Motor neuron (in vitro differentiated cells): ENCODE measurements at places on chromosomes 1 and 21.

DNA sequence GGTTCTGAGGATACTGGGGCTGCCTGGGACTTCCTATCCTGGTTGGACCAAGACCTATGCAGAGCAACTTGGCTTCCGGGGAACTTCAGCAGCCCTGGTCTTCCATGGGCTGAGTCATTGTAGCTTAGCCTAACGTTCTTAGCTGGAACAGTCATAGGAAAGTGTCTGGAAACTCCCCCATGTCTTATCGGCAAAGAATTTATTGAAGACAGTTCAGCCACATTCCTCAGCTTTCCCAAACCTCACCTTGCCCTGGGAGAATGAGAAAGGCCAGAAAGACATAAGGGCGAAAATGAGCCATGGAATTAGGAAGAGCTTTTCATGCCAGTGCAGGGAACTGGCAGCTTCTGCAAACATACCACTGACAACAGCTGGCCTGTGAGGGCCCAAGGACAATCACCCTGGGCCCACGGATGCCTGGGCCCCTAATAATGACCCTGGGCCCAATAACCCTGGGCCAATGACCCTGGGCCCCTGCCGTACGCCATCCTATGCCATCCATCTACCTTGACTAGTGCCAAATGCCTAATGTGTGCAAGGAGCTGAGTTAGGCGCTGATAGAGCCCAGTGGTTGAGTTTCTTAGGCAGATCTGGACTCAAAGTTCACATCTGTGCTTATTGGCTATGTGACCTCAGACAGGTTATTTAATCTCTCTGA is 114.4 kb upstream of the GADD45A start:
- ATAC-seq: peak; percentile 91

- ATAC-seq: no peak
These were observed 3.8 kb downstream of the SERTAD4 start for GRCh38 chr1:210236386-210236839.

- no peak for ATAC-seq
These were observed 43.1 kb upstream of the FOXO6 start for GRCh38 chr1:41318135-41318534.

- ATAC-seq: peak; percentile 82
These were observed 30.1 kb upstream of the IFNAR2 start for GRCh38 chr21:33199516-33200217.

DNA sequence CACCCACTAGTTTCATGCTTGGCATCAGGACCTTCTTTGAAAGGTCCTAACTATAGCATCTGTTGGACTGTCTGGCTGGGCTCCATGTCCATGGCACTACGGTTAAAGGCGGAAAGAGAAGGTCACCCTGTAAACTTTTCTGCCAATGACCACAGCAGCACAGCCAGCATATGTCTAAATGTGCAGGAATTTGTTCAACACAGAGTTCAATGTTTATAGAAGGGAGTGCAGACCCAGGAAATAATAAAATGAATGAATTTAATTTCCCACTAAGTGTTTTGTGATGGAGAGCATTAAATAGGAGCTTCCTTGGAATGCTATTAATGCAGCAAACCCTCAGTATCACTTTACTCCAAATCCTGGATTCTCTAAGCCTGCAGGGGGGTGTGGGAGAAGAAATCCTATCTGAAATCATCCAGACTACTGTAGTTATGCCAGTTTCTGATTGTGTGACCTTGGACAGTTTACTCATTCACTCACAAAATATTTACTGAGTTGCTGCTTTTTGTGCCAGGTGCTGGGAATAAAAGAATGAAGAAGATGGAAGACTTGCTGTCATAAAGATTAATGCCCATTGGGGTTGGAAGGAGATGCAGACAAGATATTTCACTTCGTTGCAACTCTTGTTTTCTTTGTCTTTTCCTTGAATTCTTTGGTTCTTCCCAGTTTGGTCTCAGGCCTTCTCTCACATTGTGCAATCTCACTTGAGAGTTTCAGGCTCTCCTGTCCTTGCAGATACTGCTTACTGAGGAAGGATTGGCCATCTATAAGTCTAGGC is 195.0 kb downstream of the ROR1 start:
- no peak for ATAC-seq

DNA sequence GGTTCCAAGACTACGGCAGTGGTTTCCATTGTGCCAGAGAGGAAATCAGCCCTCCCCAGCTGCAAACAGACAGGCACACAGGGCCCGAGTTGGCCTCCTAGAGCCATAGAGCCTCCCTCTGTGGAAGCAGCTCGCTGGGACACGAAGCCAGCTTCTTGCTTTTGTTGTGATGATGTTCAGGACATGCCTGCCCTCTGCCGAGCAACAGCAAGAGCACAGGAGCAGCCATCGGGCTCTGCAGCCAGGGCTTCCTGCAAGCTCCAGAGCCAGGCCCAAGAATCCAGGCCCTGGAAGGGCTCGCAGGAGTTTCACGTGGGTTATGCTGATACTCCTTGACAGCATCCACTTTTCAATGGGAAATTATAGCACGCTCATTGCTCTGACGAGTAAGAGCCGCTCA is 18.5 kb downstream of the NPHP4 start:
- ATAC-seq: peak; percentile 83

DNA sequence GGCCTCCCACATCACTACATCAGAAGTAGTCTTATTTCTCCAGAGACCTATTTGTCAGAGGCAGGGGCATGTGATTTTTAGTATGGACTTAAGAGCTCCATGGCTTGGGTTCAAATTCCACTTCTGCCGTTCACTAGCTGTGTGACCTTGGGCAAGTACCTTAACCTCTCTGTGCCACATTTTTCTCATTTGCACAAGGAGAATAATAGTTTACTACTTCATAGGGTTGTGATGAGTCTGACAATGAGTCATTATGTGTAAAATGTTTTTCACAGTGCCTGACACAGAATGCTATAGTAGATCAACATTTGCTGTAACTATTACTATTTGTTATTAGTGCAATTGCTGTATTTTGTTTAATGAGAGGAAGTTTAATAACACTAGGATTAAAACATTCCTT is 200.6 kb downstream of the PRDM2 start:
- ATAC-seq: no peak

- no peak for ATAC-seq
These were observed 13.4 kb downstream of the TNFRSF8 start for GRCh38 chr1:12076425-12077005.

- peak; percentile 5 for ATAC-seq
These were observed 67.9 kb upstream of the EFHD2 start for GRCh38 chr1:15341634-15342407.

DNA sequence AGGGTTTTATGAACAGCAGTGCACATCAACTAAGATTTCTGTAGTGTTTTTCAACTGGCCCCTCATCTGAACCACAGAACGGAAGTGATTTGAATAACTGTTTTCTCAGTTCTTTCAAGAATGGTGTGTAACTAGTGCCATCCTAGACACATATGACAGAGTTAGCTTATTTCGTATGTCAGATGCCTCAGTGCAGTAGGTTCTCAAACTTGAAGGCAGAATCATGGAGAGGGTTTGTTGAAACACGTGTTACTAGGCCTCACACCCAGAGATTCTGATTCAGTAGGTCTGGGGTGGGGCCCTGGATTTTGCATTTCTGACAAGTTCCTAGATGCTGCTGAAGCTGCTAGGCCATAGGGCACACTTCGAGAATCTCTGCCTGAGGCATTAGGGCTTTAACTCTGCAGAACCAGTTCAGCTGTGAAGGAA is 49.0 kb downstream of the SCCPDH start:
- no peak for ATAC-seq

DNA sequence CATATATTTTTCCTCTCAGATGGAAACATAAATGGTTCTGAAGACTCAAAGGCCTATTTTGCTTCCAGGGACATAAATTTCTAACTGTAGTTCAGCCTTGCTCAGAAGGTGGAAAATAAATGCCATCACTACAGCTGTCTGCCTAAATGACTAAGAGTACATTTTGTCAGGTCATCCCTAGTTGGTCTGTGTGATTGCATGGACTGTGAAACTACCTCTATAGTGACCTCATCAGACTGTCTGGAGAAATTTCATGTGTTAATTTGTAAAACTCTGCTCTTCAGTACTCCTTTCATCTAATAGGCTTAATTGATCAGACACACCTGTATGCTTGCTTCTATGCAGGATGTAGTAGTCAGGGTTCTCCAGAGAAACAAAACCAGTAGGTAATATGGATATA is 886.9 kb downstream of the AMY1C start:
- peak; percentile 31 for ATAC-seq

GRCh38 chr1:235943581-235944114 is 76.9 kb upstream of the LYST start:
- no peak for ATAC-seq

DNA sequence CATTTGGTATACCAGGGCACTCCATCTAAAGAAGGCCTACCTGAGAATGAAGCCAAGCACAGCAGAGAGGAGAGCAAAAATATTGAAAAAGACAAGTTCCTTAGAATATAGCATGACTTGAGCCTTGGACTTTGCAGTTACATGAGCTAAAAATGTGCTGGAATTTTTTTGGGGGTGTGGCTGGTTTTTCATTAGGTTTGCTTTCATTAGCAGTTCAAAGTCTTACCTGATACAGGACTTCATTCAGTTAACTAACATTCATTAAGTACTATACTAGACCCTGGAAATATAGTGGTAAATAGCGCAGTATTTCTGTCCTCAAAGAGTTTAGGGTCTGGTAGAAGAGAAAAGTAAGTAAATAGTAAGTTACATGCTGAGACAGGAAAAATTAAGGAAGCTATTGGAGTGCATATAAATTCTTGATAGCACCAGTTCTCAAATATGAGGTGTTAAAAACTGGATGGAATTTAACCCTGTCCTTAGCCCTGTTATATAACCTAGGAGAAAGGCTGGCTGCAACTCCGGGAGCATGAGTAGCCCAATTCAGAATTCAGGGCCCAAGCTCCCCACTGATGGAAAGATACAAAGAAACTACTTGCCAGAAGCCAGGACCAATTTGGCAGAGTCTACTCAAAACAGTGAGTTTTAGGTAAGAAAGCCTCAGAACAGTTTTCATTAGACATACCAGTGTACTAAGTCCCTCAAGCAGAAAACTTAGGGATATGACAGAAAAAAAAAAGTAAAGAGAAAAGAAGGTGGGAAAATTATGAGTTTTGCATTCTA is 3.1 kb upstream of the DOCK7 start:
- no peak for ATAC-seq

GRCh38 chr1:186099336-186100104 is 275.5 kb downstream of the TPR start:
- no peak for ATAC-seq

- no peak for ATAC-seq
These were observed 9.4 kb downstream of the COL6A1 start for GRCh38 chr21:45990741-45991605.

GRCh38 chr1:84390226-84390625 is 8.1 kb upstream of the DNASE2B start:
- ATAC-seq: no peak

DNA sequence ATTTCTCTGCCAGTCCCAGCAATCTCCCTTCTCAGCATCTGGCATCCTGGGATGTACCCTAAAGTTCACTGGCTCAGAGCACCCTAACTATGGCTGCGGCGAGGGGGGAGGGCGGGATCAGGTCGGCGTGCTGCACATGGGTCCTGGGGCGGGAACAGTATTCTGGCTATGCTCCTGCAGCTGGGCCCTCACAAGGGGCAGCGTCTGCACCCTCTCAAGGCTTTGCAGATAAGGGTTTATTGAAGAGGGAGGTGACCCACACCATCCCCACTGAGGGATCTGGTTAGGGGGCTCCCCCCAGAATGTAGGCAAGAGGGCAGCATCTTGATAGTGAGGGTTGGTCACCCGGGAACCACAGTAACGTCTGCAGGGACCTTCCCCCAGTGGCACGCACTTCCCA is 44.9 kb upstream of the PCBP3 start:
- no peak for ATAC-seq

GRCh38 chr1:27010226-27010994 is 2.2 kb downstream of the TENT5B start:
- no peak for ATAC-seq

DNA sequence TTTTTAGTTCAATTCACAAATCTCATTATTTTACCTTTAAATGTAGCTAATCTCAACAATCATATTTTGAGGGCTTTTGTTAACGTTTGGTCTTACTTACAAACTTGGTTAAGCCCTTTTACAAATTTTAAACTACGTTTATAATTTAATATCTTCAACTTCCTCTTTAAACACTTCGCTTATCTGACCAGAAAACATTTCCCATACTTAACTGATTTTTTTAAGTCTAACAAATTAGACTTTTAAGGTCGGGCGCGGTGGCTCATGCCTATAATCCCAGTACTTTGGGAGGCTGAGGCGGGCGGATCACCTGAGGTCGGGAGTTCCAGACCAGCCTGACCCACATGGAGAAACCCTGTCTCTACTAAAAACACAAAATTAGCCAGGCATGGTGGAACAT is 300.9 kb downstream of the LMX1A start:
- no peak for ATAC-seq

DNA sequence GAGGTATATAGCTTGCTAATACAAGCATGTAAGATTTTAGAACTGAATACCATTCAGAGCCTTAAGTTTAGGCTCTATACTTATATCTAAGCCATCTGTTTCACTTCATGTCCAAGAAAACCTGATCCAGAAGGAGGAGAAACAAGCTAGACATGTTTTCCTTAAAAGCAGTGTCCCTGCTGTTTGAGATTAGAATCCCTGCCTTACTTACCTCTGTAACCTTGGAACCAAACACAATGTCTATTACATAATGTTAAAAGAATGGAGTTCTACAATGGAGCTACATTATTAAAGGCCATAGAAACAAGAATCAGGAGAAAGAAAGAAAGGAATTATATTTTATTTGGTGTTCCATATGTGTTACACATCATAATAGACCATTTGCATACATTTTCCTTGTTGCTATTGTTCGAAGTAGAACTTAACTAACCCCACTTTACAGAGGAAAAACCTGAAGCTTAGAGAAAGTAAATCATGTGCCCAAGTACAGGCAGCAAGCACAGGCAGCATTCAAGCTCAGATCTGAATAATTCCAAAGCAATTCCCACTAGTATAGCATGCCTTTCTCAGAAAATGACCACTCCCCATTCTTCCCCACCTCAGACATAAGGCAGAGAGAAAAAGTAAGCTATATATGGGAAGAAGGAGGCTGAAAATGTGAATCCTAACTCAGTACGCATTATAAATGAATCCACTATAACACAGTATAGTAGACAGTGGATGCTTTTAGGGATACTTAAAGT is 380.1 kb upstream of the SPAG17 start:
- peak; percentile 77 for ATAC-seq

DNA sequence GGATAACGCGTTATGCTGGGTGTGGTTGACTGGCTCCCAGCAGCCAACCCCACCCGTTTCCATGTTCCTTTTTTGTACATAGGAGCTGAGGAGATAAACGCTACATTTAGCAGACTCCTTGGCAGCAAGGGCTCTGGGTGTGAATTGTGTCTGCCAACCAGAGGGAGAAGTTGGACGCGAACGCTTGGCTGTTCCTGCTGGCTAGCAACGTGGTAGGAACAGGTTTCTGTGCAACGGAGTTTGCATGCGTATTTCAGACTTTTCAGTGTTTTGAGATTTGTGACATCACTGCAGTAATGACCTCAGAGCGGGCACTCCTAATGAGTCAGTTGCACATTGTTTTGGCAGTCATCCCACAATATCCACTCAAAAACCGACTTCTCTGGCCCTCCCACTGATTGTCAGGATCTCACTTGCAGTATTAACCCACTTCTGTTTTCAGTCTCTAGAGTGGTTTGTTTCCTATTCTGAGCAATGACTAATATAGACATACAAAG is 98.7 kb upstream of the RGS1 start:
- ATAC-seq: no peak
